Mucosa of descending colon (tissue), 3 donors: ENCODE measurements at places on chromosomes 7 and 10. TPM values are rescaled to one million over a fixed set of nuclear protein-coding genes. Genes with fewer than 3 reads are reported as not detected.

The COL13A1 gene
- 1.0 TPM for total RNA-seq

The TBX20 gene
- not detected for total RNA-seq

The COL1A2 gene
- total RNA-seq = 35.1 TPM

The GNG11 gene
- total RNA-seq = 3.4 TPM

The TRIM56 gene
- 53.9 TPM for total RNA-seq

The GSDME gene
- 2.3 TPM for total RNA-seq

The PNLIP gene
- total RNA-seq = not detected

The AGR3 gene
- total RNA-seq = 54.9 TPM

The NDUFB8 gene
- total RNA-seq = 169 TPM

The SEPTIN7 gene
- total RNA-seq = 215 TPM

The FAM204A gene
- 45.2 TPM for total RNA-seq
